Renal pelvis (tissue), 12 donors: ENCODE measurements at places on chromosomes 16 and 17. TPM values are rescaled to one million over a fixed set of nuclear protein-coding genes. Genes with fewer than 3 reads are reported as not detected.

The ABCA8 gene
- polyA plus RNA-seq = 1.3 TPM

GRCh38 chr17:35774499-35774898 lies 13.8 kb downstream of the C17orf50 start:
- no peak for DNase-seq

DNA sequence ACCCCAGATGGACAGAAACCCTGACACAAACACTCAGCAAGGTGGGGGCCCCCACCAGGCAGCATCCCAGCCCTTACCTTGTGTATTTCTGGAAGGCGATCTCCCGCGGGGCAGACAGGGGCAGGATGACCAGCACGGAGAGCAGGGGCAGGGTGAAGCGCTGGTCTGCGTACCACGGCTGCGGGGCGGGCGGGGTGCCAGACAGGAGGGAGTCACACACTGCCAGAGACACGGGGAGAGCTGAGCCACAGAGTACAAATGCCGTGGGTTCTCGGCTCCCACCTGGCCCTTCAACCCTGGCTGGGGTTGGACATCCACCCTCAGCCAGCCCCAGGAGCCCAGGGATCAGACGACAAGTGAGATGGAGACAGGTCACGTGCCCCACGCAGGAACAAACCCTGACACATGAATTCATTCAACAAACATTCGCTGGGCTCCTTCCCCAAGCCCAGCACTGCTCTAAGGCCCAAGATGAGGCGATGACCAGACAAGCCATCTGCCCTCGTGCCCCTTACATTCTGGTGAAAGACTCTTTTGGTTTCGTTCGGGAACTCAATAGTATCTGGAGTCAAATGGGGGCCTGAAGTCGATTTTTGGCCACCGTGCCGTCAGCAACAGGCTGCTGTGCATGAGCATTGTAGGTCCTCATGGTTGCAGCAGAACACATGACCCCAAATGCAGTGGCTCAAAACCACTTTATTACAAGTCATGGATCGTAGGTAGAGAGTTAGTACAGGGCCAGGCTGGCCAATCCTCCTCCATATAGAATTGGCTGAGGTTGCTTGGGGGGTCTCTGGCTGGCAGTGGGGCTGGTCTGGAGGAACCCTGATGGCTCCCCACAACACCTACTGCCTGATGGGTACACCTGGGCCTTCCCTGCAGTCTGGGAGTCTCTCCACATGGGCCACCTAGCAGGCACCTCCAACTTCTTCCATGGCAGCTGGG lies 9.1 kb downstream of the SLC38A8 start:
- no peak for DNase-seq

The NPTX1 gene
- polyA plus RNA-seq = 1.4 TPM

The NPIPB5 gene
- polyA plus RNA-seq = 54.4 TPM

The RPTOR gene
- polyA plus RNA-seq = 22.9 TPM

DNA sequence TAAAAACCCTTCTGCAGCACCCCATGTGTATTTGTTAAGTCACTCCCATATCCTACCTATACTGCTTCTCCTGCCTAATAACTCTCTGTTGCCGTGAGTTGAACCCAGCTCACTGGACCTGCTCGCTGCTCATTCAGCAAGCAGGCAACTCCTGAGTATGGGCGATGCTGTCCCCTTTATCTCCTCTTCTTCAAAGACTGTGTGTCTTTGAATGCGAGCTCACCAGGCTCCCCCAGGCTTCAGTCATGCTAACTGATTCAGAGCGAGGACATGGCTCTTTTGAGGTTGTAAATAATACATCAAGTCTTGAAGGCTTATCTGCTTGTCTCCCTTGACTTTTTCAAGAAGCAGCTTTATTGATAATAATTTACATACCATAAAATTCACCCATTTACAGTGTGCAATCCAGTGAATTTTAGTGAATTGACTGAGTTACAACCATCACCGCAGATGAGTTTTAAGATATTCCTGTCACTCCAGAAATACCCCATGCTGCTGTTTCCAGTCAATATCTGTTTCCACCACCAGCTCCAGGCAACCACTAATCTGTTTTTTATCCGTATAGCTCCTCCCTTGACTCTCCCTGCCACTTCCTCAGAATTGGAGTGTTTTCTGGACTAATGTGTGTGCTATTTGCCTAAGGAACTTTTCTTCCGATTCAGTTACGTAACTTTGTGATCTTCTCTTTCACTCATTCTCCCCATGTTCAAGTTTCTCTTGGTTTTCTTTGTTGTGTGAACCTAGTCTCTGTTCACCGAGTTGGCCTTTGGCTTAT lies 132.2 kb downstream of the SPECC1 start:
- no peak for DNase-seq

GRCh38 chr16:68379472-68380347 lies 68.6 kb downstream of the SMPD3 start:
- DNase-seq = no peak

DNA sequence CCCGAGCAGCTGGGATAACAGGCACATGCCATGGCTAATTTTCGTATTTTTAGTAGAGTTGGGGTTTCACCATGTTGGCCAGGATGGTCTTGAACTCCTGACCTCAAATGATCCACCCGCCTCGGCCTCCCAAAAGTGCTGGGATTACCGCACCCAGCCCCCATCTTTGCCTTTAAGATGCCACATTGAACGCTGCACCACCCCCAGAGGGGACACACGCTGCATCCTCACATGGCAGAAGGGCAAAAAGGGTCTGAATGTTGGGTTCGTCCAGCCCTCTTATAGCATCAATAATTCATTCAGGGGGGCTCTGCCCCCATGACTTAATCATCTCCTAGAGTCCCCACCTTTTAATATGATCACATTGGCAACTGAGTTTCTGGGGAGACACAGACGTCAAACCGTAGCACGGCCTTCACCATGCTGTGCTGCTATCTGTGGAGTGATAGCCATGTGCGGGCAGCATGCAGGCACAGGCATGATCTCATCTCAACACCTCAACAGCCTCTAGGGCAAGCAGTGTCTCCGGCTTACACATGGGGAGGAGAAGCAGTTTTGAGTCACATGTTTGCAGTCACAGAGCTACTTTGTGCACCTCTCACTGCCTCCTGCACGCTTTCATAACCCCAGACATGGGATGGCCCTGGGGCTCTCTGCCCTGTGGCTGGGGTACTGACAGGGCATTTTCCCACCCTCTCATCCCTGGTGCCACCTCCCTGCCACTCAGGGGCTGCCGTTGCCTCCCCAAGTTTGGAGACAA lies 30.0 kb downstream of the IL21R start:
- no peak for DNase-seq

DNA sequence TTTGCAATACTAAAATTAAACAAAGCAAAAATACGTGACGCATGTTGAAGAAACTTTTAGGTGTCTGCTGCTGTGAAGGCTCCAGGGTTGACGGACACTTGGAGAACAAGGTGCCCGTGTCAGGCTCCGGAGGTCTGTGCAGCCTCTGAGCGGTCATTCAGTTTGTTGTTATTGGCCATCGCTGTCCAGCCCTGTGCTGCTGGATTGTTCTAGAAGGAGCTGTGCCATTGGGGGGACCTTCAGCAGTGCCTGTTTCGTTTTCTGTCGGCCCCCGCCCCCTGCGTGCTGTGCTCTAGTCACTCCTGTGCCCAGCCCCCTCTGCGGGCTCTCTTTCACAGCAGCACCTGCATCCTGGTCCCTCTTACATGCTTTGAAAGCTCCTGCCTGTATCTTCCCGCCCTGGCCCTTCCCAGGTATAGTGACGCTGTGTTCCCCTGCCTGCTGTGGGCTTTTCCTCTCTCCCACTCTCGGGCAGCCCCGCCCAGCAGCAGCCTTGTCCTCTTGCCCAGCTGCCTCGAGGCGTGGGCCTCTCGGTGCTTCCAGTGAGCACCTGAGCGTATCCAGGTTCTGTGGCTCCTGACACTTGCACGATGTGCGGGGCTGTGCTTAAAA lies 50.7 kb downstream of the RNF213 start:
- DNase-seq = no peak

DNA sequence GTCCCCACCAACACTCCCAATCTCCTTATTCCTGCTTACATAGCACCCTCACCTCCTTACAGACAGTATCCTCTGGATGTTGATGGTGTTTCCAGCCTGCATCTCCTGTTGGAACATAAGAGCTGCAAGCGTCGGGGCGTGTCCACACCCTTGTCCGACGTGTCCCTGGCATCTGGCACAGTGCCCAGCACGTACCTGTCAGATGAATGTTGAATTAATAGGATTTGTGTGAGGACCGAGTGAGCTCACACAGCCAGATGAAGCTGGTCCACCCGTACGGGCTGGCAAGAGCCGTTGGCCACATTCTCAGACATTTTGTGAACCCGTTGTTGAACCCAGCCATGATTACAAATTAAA lies 12.2 kb upstream of the CBX4 start:
- DNase-seq = no peak

The TBC1D3K gene
- not detected for polyA plus RNA-seq

DNA sequence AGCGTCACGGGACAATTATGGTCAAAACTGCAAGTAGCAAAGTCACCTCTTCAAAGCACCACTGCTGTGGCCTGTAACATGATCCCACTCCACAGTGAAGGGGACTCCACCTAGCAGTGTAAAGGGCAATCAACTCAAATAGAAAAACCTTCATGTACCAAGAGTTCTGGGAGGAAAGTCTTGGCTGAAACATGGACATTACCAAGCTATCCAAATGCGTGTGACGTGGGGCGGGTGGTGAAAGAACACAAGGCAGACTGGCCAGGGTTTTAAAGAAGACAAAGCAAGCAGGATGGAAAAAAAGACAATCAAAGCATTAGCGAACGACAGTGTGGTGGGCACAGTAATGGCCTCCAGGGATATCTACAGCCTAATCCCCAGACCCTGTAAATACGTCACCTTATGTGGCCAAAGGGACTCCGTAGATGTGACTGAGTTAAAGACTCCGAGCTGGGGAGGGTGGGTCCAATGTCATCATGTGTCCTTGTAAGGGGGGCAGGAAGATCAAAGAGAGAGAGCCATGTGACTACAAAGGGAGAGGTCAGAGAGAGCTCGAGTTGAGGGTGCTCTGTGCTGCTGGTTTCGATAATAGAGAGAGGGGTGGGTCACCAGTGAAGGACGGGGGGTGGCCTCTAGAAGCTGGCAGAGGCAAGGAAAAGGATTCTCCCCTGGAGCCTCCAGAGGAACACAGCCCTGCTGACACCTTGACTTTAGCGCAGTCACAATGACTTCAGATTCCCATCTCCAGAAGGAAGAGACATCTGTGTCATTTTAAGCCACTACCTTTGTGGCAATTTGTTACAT lies 6.0 kb downstream of the HSDL1 start:
- peak; percentile 53 for DNase-seq

DNA sequence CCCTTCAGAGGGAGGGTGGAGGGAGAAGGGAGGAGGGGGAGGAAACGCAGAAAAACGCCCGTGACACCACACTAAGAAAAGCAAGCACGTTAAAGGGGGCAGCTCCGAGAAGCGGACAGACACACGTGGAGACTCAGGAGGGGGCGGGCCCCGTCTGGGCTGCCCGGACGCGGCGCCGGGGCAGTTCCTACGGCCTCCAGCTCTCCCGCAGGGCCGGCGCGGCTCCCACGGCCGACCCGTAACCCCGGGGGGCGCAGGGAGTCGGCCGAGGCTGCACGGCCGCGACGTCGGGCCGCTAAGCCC lies 362 bp downstream of the KLHDC4 start:
- DNase-seq = no peak

DNA sequence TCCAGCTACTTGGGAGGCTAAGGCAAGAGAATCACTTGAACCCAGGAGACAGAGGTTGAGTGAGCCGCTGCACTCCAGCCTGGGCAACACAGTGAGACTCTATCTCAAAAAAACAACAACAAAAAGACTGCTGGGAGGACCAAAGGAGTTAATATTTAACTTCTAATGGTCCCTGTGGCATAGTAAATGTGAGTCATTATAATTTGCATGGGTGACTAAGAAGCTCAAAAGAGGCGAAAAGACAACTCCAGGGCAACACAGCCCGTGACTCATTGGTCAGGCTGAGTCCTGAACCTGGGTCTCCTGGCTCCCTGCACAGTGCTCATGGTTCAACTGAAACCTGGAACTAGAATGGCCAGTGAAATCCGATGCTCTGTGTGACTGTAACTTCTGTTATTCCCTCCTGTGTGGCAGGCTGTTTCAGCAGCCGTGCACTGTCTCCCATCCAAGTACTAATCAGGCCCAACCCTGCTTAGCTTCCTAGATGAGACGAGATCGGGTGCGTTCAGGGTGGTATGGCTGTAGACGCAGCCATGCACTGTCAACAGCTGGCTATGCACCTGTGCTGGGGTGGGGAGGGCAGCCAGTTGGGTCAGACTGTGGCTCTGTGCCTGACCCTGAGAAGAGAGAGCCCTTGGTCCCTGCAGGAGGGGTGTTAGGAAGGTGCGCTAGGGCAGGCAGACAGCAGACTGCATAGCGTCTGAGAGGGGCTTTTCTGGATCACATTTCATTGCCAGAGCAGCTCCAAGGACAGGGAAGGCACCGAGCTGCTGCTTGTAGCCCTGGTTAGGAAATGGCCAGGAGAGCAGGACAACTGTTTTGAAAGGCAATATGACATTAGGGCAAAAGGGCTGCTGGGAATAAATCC lies 14.5 kb upstream of the GPRC5C start:
- DNase-seq = no peak

- no peak for DNase-seq
Observed at GRCh38 chr17:80640366-80641084, 95.9 kb downstream of the RPTOR start.

The ZNF624 gene
- 11.2 TPM for polyA plus RNA-seq

- no peak for DNase-seq
Observed at GRCh38 chr17:60108712-60109111, 30.0 kb upstream of the HEATR6 start.

DNA sequence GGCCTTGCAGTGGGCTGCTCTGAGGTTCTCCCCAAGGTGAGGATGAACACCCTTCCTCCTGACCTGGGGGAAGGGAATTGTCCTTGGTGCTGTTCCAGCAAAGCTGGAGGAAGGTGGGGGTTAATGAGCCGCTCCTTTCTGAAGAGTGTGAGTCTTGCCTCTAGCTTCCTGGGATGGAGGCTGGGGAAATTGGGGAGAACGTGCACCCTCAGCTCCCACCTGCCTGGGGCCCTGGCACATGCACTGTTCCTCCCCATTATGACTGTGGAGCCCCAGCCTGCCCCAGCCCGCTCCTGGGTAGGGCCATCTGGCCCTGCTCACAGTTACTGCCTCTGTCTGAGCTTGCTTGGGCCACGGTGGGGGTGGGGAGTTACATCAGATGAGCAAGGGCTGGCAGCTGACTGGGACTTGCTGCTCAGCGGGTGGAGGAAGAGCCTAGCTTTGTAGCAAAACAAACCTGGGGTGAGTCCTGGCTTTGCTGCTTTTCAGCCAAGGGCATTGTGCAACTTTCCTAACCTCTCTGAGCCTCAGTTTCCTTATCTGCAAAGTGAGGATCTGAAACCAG lies 11.1 kb downstream of the TNS4 start:
- DNase-seq = peak; percentile 46

The GPRC5B gene
- 129 TPM for polyA plus RNA-seq

DNA sequence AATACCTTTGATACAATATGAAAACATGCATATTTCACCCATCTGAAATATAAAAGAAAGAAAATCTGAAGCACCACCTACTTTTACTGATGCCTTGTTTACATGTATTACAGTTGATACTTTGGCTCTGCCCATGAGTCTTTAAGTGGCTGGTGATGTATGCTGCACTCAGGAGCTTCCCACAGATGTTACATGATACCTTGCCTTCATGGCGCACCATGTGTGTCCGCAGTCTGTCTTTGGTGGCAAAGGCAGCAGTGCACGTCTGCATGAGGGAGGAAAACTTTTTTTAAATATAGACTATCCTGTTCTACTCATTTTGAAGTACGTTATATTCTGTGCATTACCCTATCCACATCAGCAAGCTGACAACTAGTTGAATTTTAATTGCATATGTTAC lies 7.5 kb downstream of the VEZF1 start:
- no peak for DNase-seq

GRCh38 chr16:56728027-56728426 lies 1.9 kb upstream of the NUP93 start:
- DNase-seq = no peak

The KRTAP16-1 gene
- not detected for polyA plus RNA-seq

The GPR142 gene
- 0.16 TPM for polyA plus RNA-seq
